ENCODE measurements at places on chromosomes 5 and 9.

DNA sequence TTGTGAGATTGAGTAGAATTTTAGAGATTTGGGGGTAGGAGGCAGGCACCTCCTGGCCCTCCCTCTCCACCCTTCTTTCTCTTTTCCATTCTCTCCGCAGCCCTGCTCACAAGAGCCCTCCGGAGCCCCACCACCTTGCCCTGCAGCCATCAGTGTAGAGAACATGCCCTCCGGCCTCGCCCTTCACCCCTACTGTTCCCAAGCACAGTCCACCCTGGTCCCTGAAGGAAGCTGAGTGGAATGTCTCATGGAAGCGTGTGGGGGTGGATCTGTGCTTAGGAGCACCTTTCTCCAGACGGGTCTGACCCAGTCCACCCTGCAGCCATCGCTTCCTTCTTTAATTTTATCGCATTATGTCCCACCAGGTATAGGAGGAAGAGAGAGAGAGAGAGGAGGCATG, 267.1 kb downstream of the NSG2 start:
- DNase-seq: no peak

DNA sequence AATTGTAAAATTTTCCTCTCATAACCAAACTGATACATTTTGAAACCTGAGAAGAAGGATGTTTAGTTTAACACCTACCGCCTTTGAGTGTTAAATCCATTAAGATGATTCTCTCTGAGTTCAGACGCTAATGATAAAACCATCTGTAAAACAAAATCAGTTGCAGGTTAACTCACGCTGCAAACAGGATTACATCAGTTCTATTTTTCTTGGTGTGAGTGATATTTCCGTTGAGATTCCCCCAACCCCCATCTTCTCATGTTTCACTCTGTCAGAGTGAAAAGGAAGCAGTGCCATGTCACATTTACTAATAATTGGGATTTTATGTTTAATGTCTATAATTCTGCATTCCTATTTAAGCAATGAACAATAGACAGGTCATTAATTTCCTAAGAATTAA, 146.5 kb downstream of the FANCC start:
- DNase-seq: no peak

- no peak for DNase-seq
These were observed 88.3 kb downstream of the GIN1 start for GRCh38 chr5:103031607-103032006.

- no peak for DNase-seq
These were observed 28.3 kb downstream of the SMIM23 start for GRCh38 chr5:171813813-171814490.

DNA sequence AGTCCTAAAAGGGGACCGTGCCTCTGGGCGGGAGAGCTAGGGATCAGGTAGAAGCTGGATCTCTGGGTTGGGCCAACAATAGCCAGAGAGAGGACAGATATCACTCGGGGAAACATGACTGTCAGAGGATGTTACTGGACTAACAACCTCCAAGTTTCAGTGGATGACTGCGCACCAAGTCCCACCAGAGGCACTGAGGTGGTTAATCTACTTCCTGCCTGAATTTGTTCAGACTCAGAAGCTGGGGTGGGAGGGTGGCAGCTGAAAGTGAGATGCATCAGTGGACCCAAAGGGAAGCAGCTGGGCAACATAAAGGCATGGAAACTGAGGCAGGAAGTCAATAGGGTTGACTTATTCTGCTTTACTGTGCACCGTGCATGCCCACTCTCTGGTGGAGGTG, 130.1 kb upstream of the SLC44A1 start:
- no peak for DNase-seq

GRCh38 chr9:132761602-132762001, 91.3 kb downstream of the GTF3C4 start:
- DNase-seq: no peak

GRCh38 chr5:142280066-142281007, 44.5 kb downstream of the SPRY4 start:
- no peak for DNase-seq

DNA sequence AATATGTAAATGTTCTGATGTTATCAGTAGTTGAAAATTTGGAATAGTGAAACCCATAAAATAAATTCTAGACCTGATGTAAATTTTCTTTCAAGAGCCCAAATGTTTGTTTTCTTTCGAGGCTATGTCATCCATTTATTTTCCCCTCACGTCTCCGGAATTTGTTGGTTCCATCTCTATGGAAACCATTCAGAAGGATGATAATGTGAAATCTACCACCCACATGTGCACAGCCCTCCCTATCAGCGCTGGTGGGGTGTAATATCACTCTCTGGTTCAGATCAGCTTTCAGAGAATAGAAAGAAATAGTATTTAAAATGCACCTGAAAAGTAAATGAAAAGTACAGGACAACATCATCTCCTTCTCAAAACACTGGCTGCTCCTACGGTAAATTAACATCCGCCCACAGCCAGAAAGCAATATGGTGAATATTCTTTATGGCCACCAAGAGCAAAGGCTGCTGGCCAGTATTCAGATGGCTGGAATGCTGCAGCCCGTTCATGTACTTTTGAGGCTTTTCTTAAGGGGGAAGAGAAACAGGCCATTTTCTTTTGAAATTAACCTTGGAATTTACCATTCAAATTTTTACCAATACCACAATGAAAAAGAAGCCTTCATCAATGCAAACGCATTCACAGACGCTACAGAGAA, 28.5 kb downstream of the GLDC start:
- DNase-seq: no peak

- DNase-seq: no peak
These were observed 1.5 kb downstream of the GPR21 start for GRCh38 chr9:123034881-123035510.

DNA sequence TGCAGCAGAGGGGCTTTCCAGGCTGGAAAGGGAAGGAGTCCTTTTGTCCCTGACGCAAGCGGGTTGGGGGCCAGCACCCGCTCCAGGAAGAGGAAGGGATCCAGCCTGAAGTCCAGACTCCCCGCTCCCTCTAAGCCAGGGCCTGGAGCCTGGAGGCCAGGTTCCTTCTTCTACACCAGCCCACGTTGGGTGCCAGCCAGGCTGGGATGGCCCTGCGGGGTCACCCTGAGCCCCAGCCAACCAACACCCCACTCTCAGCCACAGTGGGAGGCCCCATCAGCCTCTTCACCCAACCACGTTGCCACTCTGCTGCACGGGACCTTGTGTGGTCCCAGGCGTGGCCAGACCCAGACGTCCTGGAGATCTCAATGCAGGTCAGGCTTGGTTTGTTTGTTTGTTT, 970 bp upstream of the FUT7 start:
- no peak for DNase-seq

- no peak for DNase-seq
These were observed 1829.6 kb upstream of the NUDT12 start for GRCh38 chr5:105392122-105392709.

- DNase-seq: no peak
These were observed 24.7 kb upstream of the TJP2 start for GRCh38 chr9:69149321-69149807.

DNA sequence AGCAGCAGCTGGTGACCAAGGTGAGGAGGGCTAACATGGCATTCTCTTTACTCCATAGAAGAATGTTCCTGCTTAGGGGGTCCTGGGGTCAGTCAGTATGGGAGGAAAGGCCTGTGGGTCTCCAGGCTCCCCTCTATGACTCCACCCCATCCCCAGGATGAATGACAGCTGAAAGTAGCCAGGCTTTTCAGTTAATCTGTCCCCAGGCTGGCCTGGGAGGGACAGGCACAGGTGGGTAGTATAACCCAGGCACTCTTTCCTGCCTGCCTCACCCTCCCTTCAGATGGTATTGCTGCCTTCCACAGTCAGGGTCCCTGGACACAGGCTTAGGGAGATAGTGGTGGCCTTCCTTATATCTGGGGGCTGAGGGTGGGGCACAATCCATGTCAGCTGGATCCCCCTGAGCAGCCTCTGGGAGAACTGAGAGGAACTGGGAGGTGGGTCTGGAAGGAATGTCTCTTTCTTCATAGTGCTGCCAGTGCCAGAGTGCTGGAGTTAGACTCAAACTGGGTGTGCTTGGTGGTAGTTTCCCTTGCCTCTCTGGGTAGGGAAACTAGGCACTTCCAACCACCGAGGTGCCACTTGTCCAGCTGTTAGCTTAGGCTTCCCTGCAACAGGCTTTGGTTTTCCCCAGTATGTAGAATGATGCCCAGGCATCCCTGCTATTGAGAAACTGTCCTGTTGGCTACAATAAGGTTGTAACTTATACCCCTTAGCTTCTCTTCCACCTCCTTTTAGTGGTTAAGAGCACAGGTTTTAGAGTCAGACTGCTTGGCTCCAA, 27.8 kb downstream of the LARP1 start:
- DNase-seq: no peak

DNA sequence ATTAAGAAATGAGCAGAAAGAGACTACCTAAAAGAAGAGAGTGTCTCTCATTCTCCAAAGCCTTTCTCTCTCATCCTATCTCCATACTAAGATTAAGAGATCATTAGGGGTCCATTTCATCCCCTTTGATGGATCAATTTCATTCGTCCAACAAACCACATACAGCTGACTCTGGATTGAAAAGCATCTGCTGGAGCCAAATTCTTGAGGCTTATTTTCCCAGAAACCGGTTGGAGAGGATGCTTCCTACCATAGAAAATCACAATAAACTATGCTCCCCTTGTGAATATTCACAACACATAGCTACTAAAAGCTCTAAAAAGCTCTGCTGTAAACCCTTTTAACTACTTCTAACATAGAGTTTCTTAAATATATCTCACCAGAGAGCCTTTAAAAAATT, 755.0 kb upstream of the ZNF608 start:
- DNase-seq: no peak

- peak; percentile 81 for DNase-seq
These were observed 100.8 kb upstream of the DHFR start for GRCh38 chr5:80755626-80756025.

DNA sequence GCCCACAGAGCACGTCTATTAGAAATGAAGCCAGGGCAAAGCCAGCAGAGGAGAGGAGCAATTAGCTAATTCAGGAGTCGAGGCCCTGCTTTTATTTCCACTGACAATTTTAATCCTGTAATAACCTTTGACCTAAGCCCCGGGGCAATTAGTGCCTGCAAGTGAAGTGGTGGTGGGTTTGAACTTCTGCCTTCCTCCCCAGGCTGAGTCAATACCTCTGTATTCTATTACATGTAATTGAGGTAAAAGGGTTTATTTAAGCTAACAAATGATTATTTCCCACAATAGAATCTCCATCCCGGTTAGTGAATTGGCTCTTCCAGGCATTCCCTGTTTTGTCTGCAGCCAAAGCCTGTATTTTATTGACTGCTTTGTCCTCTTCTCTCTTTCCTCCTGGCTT, 49.9 kb downstream of the FGF18 start:
- DNase-seq: no peak

DNA sequence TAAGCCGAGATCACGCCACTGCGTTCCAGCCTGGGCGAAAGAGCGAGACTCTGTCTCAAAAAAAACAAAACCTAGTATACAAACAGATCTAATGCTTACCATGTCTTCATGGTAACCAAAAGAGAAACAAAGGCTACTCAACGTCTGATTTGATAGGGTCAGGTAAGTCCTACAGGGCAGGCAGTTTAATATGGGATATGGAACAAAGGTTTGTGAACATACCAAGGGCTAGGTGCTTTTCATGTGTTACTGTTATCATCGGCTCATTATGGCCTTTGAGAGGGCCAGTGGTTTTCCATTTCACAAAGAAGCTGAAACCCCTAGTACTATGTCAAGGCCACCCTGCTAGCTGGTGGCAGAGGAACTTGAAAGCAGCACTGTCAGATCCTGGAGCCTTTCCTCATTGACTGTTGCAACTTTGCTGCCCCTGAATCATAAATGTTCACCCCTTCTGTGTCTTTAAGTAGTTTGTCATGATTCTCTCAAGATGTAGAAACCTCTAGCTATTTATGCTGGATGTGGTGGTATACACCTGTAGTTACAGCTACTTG, 5.1 kb downstream of the IQGAP2 start:
- DNase-seq: no peak

DNA sequence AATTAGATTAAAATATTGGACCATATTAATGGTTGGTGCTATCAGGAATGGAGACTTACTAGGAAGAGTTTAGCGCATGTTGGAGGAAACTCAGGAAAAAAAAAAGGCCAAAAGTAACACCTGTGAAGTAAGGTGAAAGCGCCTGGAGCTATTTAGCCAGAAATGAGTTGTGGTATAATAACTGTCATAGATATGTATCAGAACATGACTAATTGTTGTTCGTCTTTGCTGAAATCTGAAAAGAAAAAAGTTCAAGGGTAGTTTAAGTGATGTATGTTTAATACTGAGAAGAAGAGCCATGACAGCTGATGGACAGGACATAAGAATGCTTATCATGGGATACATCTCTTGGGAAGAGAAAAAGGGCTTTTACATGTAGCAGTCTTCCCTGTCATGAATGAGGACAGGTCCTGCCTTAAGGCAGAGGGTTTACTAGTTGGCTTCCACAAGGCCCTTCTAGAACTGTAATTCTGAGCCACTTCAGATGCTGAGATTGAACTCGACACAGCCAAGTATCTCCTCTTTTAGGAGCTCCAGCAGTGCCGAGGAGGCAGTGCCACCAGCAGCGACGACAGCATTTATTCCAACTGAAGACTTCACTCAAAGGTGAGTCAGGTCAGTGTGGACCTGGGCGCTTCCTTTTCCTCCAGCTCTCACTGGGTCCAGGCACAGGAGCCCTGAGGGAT, 940 bp upstream of the CAMK4 start:
- peak; percentile 50 for DNase-seq

GRCh38 chr9:107138261-107138992, 144.7 kb upstream of the RAD23B start:
- no peak for DNase-seq

DNA sequence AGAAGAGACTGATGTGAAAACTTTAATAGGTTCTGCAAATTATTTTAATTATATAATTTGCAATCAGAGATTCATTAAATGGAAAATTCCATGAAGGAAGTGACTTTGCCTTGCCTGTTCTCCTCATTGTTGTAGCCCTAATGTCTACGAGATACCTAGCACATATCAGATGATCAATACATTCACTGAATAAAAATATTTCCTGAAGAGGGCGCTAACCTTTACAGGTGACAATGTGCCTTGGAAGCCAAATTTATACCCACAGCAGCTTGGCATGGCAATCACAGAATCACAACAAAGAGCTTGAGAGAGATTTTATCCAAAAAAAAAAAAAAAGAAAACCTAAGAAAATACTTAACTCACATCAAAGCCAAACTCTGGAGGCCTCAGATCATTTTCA, 17.4 kb downstream of the HAUS6 start:
- peak; percentile 67 for DNase-seq

- no peak for DNase-seq
These were observed 120.7 kb upstream of the SPATA31C2 start for GRCh38 chr9:88259001-88259400.

- no peak for DNase-seq
These were observed 8.9 kb upstream of the MYO10 start for GRCh38 chr5:16944816-16945562.

- peak; percentile 56 for DNase-seq
These were observed 13.6 kb downstream of the OTULINL start for GRCh38 chr5:14595189-14595588.
